ENCODE measurements at places on chromosomes 16 and 17.

DNA sequence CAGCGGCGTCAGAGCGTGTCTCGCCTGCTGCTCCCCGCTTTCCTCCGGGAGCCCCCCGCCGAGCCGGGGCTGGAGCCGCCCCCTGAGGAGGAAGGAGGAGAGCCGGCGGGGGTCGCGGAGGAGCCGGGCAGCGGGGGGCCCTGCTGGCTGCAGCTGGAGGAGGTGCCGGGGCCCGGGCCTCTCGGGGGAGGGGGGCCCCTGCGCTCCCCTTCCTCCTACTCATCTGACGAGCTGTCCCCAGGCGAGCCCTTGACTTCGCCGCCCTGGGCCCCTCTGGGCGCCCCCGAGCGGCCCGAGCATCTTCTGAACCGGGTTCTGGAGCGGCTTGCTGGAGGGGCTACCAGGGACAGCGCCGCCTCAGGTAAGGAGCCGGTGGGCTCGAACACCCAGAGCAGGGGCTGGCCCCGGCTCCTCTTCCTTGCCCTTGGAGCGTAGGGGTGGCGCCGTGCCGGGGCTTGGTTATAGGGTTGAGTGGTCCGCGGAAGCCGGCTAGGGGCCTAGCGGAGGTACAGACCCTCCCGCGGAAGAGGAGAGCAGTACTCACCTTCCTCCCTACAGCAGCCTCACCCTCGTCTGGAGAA is 841 bp downstream of the RAPGEFL1 start:
- no peak for DNase-seq

DNA sequence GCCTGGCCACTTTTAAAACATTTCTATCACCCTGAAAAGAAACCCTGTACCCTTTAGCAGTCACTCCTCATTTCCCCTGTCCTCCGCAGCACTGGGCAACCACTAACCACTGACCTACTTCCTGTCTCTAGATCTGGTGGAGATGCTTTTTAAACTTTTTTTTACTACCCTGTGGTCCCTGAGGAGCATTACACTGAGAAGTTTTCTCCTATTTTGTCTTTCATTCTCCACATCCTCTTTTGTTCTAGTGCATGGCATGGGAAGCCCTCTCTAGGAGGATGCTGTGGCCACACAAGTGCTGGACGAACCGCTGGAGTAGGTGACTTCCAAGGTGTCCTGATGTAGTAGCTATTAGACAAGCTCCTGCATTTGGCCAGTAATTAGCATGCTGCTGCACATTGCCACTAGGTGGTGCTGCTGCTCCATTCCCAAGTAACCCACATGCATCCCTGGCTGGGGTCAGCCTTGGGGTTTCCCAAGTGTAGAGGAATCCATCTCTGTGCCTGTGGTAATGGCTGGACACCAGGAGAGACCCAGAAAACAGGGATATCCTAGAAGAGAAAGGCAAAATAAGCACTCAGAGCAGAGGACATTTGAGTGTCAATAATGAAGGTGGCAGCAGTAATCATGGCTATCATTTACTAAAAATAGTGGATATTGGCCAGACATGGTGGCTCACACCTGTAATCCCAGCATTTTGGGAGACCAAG is 143.8 kb upstream of the CRHR1 start:
- DNase-seq: peak; percentile 76

DNA sequence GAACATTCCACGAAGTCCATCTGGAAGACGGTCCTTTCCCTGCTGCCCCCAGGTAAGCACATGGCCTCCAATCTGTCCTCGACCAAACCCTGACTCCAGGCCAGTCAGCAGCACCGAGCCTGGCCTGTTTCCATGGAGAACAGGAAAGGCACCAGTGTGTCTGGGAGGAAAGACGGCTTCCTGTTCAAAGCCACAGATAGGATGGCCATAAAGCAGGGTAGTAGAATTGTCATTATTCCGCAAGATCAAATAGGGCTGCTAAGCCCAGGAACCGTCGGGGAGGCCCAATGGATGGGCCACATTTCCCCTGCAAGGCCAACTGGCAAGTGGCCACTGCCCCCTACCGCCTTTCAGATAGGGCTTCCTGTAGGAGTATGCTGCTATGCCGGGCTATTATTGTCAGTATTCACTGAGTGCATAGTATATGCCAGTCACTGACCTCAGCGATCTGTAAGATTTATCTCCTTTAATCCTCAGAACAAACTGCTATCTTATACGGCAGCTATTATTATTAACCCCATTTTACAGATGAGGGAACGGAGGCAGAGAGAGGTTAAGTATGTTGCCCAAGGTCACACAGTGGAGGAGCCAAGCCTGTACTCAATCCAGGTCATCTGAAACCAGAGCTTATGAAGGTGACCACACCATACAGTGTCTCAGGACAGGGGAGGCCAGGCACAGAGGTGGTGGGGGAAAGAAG is 23.0 kb upstream of the PLCG2 start:
- no peak for DNase-seq

GRCh38 chr16:3157229-3158025 is 22.6 kb downstream of the ZNF213 start:
- peak; percentile 68 for DNase-seq

GRCh38 chr16:89953671-89954406 is 5.3 kb downstream of the DEF8 start:
- no peak for DNase-seq

- DNase-seq: no peak
Observed at GRCh38 chr17:31497994-31498826, 106.7 kb downstream of the RAB11FIP4 start.

GRCh38 chr17:49214676-49215360 is 4.3 kb downstream of the ABI3 start:
- DNase-seq: no peak

GRCh38 chr16:54397838-54398237 is 111.3 kb upstream of the IRX3 start:
- DNase-seq: no peak

DNA sequence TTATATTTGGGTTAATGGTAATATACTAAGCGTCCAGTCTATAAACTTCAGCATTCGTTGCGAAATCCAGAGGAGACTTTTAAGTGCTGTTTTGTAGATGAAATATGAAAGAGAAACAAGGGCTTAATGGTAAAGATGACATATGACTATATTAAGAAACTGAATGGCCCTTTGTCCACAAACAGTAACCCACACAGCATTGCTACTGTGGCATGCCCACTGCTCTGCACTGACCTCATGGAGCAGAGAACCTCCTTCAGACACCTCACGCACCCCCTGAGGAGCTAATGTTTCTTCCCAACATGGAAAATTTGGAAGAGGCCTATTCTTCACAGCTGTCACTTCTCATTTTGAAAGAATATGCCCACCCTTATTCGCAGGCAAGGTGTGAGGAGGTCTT is 26.7 kb downstream of the ASPA start:
- DNase-seq: no peak

GRCh38 chr16:97822-98221 is 19.8 kb downstream of the MPG start:
- DNase-seq: no peak

DNA sequence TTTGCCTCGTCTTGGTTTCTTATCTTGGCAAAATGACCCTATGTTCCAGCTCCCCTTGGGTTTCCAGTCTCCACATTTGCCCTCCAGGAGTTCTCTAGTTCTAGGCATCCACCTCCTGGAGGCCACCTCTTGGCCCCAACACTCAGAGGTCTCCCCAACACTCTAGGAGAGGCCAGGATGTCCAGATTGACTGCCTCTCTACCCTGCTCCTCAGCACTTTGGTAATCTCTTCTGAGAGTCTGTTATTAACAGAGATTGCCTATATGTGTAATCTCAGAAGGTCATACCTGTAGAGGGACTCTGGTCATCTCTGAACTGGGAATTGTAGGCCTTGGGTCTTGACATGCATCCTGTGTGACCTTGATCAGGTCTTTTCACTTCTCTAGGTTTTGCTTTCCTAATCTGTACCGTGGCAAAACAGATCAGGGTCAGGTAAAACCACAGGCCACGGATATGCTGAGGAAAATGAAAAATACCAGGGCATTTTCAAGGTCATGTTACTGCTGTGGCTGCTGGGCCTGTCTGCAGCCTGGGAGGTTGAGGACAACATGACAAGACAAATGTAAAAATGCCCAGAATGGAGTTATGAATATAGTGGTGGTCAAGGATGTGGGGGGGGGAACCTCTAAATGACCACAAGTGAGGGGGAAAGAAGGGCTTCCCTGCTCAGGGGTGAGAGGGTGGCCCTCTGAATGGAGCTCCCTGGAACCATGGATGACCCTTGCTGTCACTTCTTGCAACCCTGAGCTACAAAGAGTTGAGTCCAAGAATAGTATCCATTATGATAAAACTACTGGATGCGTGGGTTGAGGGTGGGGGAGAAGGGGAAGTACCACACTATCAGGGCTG is 5.0 kb upstream of the CCL4L2 start:
- DNase-seq: no peak

DNA sequence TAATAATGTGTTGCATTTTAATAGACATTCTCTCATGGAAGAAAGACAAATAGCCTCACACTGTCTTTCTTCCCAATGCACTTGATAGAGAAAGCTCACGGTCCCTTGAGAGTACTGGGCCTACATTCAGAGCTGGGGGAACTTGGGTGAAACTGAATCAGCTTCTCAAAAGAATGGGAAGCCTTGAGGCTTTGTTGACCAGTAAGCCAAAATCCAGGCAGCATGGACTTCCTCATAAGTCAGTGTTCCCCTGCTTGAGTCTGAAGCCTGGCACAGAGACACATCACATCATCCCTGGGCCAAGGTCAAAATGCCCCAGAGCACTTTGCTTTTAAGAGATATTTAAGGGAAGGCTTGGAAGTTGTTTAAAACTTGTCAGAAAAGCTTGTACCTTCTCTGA is 302.2 kb upstream of the SALL1 start:
- no peak for DNase-seq

GRCh38 chr16:10965440-10966061 is 21.2 kb downstream of the CLEC16A start:
- DNase-seq: no peak

- no peak for DNase-seq
Observed at GRCh38 chr17:75001915-75002843, 10.3 kb upstream of the MRPL58 start.

GRCh38 chr16:76579277-76579922 is 302.2 kb downstream of the CNTNAP4 start:
- DNase-seq: no peak

- no peak for DNase-seq
Observed at GRCh38 chr16:66263168-66263972, 103.1 kb upstream of the CDH5 start.

DNA sequence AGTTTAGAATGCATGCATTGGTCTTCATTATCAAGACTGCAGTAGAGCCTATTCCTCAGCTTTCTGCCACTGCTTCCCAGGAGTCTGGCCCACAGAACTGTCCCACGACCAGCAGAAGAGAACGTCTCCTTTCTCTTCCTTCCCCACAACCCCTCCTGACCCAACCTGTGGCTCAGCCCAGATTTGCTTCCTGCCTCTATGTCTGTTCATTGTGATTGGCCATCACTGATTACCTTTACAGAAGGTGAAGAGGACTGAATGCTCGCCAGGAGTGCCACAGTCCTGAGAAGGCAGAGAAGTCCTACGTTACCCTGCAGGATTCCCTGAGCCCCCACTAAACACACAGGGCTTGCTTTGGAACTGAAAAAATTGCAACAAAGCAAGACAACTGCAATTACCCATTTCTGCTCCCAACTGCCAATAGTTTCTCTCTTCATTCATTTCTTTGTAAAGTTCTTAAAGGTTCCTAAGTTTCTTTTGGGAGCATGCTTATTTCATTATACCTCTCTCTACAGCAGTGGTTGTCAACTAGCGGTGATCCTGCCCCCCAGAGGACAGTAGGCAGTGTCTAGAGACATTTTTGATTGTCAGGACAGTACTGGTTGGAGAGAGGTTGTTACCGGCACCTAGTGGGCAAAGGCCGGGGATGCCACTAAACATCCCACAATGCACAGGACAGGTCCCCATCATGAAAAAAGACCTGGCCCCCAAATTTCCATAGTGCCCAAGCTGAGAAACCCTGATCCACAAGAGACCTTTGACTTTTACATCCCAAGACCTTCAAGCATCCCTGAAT is 4.5 kb upstream of the NAT9 start:
- peak; percentile 72 for DNase-seq

DNA sequence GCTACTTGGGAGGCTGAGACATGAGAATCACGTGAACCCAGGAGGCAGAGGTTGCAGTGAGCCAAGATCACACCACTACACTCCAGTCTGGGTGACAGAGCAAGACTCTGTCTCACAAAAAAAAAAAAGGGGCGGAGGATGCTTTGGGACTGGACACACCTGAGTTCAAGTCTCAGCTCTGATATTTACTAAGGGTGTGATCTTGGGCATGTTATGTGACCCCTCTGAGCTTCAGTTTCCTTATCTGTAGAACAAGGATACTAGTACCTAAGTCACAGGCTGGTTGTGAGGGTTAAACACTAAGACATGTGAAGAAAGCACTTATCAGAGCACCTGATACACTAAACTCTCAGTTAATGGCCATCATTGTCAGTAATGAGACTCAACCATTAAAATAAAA is 25.9 kb downstream of the HOXB1 start:
- DNase-seq: no peak

GRCh38 chr17:72393553-72393952 is 272.7 kb downstream of the SOX9 start:
- DNase-seq: peak; percentile 85

GRCh38 chr16:87951552-87952538 is 611 bp downstream of the BANP start:
- DNase-seq: no peak

DNA sequence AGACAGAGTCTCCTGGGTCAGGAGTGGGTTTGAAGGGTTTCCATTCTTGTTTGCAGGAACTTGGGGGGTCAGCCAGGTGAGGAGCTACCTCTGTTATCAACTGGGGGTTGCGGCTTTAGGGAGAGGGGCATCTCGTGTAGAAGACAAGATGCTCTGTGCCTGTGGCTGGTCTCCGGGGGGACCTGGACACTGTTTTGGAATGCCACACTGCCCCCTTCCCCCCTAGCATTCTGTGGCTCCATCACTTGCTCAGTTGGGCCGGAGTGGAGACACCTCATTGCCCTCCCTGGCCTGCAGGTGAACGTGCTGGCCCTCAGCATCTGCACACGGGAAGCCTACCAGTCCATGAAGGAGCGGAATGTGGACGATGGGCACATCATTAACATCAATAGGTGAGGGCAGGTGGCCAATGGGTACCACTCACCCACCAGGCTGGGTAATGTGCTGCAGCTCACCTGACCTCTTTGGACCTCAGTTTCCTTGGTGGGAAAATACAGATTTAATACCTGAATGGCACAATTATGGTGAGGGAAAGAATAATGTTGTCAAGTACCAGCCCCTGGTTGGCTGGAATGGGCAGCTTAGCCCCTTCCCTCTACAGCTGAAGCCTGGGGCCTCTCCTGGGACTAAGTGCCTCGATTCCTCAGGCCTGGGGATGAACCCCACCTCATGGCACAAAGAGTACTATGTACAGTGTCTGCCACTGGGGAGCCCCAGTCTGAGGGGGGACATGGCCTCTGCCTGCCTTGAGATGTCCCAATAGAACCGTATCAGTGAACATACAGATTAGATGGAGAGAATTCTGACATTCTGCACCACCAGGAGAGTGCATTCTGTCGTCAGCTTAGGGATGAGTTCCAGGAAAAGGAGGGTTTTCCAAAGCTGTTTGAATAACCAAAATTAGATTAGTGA is 3.3 kb upstream of the MRM1 start:
- DNase-seq: no peak

DNA sequence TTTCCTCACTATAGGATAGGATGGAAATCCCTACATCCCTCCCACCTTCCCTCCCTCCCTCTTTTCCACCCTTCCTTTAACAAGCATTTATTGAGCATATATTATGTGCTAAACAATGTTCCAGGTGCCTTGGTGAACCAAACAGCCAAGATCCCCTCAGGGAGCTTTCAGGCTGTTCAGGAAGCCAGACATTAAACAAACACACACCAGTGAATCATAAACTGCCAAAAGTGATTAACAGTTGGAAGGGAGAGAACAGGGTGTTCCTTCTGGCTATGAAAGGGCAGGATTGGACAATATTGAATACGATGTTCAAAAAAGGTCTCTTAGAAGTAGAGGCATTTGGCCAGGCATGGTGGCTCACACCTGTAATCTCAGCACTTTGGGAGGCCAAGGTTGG is 22.8 kb upstream of the CNEP1R1 start:
- DNase-seq: no peak

Data from urothelium cell line (cell line).